ENCODE measurements at places on chromosomes 5 and 9.

DNA sequence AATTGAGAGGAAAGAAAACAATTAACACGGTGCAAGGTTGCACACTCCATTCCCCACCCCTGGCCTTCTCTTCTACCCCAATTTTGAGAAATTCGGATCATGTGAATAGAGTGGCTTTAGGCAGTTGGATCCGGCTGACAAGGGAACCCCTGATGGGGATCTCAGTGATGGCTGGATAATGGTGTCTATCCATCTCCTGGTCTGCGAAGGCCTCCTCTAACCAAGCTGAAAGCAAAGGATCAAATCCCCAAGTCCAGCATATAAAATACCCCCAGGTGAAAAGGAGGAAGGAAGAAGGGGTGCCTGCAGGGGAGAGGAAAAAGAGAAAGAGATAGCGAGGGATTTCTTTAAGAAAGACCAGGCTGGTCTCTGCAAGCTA, 16.0 kb downstream of the NR2F1 start:
- DNase-seq = no peak

DNA sequence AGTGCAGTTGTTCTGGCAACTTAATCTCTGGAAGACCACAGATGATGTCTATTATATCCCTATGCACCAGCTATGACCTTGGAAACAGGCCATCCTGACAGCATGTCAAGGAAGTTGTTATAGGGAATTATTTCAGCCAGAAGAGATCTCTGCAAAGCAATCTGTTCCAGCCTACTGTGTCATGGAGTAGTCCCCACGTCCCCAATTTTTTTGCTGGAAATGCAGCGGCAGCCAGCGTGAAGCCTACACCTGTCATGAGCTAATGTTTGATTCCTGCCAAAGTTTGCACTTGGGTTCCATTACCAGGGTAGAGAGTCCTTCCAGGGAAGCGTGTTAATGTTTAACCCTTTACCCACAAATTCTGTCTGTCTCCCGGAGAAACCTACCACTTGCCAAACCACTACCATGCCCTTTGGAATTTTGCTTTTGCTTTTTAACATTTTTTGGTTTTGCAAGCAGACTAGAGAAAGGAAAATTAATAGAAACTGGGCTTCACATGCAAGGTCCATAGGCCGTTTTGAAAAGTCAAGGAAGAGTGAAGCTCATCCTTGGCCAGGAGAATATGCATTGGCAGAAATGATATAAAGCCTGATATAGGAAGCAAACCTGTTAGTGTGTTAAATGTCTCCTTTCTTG, 174.9 kb upstream of the SPRY4 start:
- DNase-seq = no peak

DNA sequence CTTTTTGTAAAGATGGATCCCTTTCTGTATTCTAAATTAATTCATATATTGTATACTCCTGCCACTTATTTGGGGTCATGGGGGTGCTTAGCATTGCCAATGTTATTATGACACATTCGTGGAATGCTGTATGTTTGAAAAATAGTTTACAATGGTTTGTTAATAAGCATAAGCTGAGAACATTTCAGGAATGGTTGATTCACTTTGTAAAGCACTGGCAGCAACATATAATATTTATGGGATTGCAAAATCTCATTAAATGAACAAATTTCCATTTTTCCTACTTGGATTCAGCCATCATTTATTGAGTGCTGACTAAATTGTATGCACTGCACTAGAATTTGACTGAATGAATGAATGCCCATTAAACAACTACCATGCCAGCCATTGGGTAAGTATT, 215.2 kb upstream of the KLF4 start:
- no peak for DNase-seq

DNA sequence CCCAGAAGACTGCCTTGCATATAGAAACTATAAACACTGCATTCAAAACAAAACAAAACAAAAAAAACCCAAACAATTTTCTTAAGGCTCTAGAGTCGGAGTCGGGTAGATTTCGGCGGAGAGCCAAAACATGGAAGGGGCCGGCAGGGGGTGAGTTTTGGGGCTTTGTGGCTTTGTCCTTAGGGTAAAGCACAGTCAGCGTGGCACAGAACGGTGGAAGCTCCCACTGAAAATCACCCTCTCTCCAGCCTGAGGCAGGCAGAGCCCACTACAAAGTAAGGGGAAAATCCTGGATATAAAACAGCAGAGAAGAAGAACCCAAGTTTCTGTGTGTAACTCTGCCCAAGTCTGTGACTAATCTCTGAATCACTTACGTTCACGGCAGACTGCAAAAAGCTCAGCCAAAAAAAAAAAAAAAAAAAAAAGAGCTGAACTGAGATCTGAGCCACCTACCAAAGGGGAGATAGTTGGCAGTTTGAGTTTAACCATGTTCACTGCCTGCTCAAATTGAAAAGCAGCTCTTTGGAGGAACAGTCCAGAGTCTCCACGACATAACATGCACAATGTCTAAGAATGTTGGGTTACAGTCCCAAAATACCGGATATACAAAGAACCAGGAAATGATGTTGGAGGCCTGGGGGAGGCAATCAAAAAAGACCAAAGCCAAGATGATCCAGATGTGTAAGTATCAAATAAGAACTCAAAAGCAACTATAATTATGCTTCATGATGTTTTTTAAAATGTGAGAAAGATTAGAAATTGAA, 26.6 kb upstream of the OR2K2 start:
- DNase-seq = no peak

DNA sequence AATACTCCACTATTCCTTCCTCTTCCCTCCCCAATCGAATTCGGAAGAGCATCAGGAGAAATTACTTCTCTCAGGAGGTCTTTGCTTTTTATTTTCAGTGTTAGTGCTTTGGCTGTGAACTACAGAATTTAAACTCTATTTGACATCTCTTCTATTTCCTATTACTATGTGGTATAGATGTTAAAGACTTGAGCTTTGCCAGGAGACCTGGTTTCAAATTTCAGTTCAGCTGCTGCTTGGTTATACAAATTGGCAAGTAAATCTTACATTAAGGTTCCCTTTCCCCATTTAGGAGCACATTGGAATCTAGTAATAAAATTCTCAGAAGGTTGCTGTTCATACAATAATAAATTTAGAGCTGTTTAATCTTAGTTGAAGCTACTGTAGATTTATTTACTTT, 13.1 kb downstream of the UHRF2 start:
- DNase-seq = no peak

- no peak for DNase-seq
Measured at GRCh38 chr5:149827546-149827945, 97.4 kb downstream of the PPARGC1B start.

- DNase-seq = no peak
Measured at GRCh38 chr9:105054491-105054890, 126.5 kb upstream of the ABCA1 start.

DNA sequence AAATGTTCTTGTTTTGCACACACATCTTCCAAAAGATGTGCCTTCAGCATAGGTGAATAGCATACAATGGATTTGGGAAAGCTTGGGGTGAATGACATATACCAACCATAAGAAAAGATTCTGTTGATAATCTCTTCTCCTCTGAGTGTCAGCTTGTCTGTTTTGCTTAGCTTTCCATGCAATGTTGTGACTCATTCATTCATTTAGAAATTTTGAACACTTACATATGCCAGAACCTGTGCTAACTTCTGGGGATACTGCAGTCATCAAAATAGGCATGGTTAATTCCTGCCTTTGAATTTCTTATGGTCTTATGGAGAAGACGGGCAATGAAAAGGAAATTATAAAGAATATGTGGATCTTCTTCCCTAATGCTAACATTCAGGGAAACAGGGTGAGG, 14.1 kb downstream of the ADRB2 start:
- no peak for DNase-seq

DNA sequence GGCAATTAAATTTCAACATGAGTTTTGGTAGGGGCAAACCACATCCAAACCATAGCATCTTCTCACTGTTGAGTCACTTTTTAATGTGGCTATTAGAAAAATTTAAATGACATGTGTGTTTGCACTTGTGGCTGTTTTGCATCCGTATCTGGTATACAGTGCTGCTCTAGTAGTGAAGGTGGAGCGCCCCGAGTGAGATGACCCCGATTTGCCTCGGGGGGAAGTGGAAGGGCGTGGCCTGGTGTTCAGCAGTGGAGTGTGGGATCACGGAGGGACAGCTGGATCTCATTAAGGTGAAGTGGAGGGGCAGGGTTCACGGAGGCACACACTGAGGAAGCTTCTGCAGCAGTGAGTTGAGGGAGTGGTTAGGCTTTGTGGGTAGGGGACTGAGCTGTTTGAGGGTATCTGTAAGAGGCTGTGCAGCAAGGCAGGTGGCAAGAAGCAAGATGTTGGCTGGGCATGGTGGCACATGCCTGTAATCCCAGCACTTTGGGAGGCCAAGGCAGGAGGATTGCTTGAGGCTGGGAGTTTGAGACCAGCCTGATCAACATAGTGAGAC, 6.2 kb upstream of the GMCL2 start:
- DNase-seq = no peak

DNA sequence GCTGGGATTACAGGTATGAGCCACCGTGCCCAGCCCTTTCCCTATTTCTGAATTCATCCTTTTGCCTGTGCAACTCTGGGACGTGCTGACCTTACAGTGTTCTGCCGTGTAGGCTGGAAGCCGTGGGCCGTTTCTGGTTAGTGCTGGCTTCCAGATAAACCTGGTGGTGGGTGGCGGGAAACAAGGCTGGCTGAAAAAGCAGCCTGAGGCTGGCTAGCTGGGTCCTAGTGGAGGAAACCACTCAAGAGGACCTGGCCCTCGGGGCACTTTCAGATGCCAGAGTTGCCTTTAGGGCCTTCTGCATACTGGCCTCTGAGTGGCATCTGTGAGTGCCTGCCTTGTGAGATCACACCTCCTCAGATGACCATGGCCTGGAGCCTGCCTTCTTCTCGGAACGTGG, 26.9 kb downstream of the GALNT12 start:
- DNase-seq = no peak

- no peak for DNase-seq
Measured at GRCh38 chr5:103808464-103809106, 246.0 kb upstream of the NUDT12 start.

GRCh38 chr5:6003040-6003825, 375.1 kb downstream of the MED10 start:
- DNase-seq = no peak

DNA sequence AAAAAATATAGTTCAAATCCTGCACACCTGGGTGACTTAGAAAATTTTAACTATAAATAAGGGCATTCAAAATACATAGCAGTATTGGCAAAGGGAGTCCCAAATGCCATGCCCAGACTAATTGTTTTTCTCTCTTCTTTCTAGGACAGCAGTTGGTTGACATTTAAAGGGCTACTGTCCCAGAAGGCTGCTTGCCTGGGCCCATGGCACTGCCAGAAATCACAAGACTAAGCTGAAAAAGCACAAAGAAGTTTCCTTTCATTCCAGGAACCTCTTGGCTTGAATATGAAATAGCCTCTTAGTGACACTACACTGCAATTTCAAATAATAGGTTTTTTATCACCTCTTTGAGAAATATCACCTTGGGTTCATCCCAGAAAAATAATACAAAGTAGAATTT, 388.9 kb upstream of the TRPC7 start:
- no peak for DNase-seq

GRCh38 chr9:11328326-11328725, 715.5 kb upstream of the PTPRD start:
- DNase-seq = no peak

DNA sequence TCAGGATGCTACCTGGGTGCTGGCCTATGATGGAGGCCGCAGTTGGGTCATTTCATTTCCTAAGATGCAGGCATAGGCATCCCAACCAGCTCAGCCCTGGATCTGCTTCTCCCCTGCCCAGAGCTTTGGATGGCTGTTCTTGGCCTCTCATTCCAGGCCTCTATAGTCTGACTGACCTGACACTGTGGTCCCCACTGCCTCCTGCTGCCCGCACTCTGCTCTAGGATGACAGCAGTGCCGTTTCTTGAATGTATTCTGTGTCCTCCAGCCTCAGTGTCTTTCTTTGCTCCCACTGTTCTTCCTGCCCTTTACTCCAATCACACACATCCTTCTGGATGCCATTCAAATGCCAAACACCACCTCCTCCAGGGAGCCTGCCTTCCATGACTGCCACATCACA, 235.7 kb downstream of the HSPA4 start:
- peak; percentile 32 for DNase-seq

DNA sequence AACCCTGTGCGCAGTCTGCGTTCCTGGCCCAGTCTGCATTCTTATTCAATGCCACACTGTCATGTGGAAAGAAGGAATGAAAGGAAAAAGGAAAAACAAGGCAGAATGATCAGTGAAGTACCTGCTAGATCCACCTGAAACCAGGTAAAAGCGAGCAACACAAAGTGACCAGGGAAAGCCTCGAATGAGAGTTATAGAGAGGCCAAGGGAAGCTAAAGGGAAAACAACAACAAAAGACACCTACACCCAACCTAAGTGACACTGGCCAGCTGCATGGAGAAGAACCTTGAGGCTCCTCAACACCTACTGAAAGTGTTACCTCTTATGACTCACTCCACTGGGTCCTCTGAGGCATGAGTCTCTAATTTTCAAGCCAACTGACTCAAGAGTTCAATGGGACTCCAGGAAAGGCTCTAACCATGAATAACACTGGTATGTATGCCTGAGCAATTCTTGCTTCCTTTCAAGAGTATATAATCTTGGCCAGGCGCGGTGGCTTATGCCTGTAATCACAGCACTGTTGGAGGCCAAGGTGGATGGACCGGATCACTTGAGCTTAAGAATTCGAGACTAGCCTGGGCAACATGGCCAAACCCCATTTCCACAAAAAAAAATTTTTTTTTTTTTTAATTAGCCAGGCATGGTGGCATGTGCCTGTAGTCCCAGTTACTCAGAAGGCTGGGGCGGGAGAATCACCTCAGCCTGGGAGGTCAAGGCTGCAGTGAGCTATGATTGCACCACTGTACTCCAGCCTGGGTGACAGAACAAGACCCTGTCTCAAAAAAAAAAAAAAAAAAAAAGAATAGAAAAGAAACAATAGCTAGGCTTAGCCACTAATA, 29.0 kb downstream of the MTMR12 start:
- DNase-seq = peak; percentile 15

GRCh38 chr9:80437091-80437640, 865.4 kb downstream of the TLE4 start:
- no peak for DNase-seq

- DNase-seq = no peak
Measured at GRCh38 chr9:97852001-97852398, 1.0 kb upstream of the FOXE1 start.

GRCh38 chr9:100549048-100549447, 28.8 kb upstream of the CAVIN4 start:
- DNase-seq = no peak

GRCh38 chr9:93451849-93452709, 594 bp downstream of the FAM120A start:
- peak; percentile 36 for DNase-seq

- no peak for DNase-seq
Measured at GRCh38 chr5:177425196-177425800, 1.2 kb upstream of the GRK6 start.

DNA sequence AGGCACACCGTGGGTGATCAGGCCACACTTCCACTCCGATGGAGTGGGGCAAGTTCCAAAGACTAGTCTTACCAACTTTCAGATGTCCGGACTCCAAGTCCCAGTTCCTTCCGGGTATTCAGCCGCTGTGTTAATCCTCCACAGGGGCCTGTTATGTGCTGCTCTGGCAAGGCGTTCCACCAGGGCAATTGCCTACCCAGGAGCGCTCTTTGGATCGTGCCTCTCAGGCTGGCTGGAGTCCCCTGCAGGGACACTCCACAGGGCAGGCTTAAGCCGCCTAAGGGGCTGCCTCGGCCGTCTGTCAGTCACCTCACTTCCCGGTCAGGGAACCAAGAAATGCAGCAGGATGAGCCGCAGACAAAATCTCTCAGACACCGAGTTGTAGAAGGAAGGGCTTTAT, 118.7 kb upstream of the CCNG1 start:
- no peak for DNase-seq
